CD4-positive, alpha-beta T cell treated with Interleukin-17A for 4 hours (primary cell): ENCODE measurements at places on chromosomes 6 and 20.

GRCh38 chr6:15331143-15331542, 85.3 kb downstream of the JARID2 start:
- DNase-seq = no peak

DNA sequence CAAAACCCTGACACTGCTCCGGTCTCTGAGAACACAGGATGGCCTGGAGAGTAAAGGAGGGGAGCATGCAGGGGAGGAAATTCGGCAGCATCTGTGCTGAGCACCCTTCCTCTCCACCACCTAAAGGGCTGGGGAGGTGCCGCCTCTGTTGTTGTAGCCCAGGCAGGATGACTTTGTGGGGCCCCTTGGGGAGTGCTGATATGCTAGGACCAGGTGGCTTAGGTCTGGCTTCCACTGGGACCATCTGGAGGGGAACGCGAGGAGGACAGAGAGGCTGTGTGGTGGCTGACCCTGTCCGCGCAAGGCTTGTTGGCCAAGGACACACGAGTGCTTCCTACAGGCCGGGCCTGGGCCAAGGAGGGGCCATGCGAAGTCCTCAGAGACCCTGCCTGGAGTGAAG, 9.9 kb upstream of the RPS6KA2 start:
- no peak for DNase-seq

DNA sequence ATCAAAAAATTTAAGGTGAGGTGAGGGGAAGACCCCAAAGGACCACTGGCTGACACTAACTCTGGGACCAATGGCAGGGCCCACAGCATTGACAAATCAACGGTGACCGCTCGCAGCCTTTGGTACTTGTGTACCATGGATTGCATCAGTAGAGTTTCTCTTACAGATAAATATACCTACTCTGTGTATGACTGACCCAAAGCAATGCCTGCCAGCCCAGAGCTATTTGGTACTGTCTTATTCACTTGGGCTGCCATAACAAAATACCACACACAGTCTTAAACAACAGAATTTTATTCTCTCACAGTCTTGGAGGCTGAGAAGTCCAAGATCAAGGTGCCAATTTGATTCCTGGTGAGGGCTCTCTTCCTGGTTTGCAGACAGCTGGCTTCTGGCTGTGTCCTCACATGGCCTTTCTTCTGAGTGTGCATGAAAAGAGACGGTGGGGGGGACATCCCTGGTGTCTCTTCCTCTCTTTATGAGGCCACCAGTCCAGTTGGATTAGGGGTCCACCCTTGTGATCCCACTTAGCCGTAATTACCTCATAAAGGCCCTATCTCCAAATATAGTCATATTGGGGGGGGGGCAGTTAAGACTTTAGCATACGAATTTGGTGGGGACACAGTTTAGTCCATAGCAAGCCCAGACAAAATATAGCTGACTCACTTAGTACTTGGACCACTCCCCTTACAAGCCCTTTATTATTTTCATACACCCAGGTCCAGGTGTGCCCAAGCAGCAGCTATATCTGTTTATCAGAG, 336.3 kb downstream of the CD83 start:
- DNase-seq = no peak

DNA sequence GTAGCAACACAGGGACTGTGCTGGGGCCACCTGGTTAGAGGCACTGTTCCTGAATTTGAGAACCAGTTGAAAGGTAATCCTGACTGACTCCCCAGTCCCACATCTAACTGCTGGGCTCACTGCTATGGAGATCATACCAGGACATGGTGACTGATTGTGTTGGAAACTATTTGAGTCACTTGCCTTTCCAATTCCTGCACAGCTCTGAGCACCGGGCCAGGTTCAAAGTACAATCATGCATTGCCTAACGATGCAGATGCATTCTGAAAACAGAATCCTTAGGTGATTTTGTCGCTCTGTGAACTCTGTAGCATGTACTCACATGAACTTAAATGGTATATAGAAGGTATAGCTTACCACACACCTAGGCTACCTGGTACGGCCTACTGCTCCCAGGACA, 215.3 kb downstream of the BMP7 start:
- DNase-seq = no peak

DNA sequence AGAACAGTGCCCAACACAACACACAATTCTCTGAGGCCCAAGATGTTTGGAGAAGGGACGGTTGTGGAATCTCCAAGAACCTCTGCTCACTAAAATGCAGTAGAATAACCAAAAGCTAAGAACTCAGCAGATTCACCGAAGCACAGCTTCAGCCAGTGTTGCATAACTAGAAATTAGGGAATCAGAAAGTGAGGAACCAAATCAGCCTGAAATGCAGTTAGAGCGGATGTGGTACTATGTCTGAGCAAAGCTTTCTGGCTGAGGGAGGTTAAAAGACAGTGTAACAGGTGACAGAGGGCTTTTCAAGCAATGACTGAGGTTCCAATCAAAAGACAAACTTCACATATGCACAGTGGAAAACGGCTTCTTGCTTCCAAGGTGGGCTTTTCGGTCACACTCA, 197.9 kb upstream of the KCNK16 start:
- no peak for DNase-seq

- DNase-seq = no peak
These were observed 24.0 kb upstream of the SERINC1 start for GRCh38 chr6:122495612-122496011.

- no peak for DNase-seq
These were observed 2.4 kb upstream of the PPP1R3G start for GRCh38 chr6:5082487-5083306.

DNA sequence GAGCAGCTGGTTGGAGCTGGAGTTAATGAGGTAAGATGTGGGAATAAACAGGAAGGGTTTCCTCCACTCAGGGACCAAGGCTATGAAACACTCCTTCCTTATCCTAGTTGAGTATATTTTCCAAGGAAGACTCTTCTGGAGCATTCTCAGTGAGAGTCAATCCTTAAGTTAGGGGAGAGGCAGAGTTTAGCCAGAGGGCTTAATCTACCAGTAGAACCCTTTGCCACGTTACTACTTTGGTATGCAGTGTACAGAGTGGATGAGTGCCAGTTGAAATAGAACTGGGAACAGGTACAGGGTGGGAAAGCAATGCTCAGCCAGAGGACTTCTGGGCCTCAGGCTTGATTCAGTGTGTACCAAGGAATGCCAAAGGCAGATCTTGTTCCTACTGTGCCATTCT, 114.3 kb downstream of the UBE3D start:
- DNase-seq = no peak

GRCh38 chr6:120871416-120872261, 462.6 kb downstream of the TBC1D32 start:
- DNase-seq = no peak

DNA sequence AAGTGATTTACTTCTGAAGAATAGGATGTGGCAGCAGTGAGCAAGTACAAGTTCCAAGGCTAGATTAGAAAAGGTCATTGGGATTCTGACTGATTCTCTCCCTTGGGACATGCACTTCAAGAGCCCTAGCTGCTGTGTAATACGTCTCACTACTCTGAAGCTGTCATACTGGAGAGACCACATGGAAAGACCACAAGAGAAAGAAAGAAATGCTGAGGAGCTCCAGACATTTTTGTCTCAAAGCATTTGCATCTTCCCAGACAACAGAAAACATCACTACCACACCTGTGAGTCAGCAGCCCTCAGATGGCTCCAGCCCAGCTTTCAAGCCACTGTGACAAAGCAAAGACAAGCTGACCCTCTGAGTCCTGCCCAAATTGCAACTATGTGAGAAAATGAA, 20.7 kb downstream of the TENT5A start:
- DNase-seq = no peak

GRCh38 chr6:129719692-129720091, 9.7 kb upstream of the ARHGAP18 start:
- DNase-seq = no peak

DNA sequence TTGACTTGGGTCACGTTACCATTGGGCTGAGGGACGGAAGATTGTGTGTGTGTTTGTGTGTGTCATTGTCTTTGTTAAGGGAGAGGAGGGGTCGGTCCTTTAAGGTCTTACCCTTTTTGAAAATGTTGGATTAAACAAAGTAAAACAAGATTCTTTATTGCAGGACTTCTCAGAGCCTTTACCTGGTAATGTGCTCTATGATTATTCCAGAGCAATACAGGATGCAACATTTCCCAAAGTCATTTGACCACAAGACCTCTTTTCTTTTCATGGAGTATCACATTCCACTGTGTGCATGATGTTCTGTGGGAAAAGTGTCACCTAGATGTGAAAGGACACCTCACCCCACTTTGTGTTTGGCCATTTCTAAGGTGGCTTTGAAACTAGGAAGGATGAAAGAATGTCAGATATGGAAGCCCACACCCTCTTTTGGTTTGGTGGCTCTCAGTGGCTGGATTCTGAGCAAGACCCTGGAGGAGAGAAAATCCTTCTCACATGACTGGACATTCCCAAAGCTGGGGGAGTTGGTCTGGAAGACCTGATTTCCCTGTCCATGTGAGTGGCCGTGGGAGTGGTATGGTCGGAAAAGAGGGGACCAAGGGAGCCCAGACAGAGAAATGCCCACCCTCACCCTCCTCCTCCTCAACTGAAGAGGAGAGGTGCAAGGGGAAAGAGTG, 18.2 kb upstream of the ZNF831 start:
- no peak for DNase-seq

DNA sequence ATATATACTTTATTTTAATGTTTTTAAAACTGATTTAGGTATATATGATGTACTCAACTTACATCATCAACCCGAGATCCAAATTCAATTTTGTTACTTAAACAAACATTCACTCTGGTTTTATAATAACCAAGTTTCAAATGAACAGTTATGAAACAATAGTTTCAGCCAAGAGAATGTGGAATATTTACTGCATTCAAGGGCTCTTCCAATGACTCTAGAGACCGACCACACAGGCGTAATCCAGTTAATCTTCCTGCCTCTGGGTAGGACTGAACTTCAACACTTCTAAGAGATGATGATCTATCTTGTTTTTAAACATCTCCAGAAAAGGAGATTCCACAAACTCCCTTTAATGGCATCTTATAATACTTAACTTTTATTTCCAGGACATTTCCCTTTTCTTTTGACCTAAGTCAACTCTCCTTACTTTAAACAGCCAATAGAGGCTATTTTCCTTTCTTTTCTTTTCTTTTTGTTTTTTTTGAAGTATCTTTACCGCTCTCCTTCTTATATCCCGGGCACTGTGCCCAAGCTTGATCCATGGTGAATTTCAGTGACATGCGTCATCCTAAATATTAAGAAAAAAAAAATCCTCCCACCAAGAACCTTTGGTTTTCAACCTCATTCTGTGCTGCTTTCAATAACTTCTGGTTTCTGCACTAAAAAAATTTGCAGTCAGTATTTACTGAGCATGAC, 110.1 kb downstream of the KIF13A start:
- DNase-seq = no peak

- no peak for DNase-seq
These were observed 51.0 kb upstream of the ASIP start for GRCh38 chr20:34190262-34190661.

DNA sequence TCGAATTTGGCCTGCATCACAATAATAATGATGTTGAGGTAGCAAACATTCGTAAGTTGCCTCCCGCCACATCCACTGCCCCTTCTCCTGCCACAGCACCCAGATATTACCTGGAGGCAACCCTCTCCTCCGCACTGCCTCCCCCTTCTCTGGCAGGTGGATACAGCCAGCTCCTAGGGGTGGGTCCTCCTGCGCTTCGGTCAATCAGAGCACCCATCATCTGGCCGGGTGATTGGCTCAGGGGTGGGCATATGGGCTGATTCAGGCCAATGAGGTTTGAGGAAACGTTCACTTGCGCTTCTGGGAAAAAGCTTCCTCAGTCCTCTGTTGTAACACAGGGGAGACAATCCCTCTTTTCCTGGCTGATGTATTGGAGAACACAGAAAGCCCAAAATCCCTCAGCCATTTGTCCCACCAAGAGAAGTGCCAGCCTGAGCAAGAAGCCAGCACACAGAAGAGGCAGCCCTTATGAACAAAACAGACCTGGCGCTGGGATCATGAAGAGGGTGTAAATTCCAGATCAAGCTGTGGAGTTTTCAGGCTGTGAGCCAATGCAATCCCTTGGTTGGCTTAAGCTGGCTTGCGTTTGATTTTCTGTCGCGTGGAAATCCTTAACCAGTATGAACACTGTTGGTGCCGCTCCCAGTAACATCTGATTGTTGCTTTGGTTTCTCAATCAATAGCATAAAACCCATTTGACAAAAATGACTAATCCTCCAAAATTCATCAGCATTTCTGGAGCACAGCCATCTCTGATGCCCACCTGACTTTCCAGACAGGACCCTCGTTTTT, 82.2 kb downstream of the PRDM1 start:
- DNase-seq = no peak

GRCh38 chr6:170243386-170243785, 47.5 kb downstream of the DLL1 start:
- no peak for DNase-seq

DNA sequence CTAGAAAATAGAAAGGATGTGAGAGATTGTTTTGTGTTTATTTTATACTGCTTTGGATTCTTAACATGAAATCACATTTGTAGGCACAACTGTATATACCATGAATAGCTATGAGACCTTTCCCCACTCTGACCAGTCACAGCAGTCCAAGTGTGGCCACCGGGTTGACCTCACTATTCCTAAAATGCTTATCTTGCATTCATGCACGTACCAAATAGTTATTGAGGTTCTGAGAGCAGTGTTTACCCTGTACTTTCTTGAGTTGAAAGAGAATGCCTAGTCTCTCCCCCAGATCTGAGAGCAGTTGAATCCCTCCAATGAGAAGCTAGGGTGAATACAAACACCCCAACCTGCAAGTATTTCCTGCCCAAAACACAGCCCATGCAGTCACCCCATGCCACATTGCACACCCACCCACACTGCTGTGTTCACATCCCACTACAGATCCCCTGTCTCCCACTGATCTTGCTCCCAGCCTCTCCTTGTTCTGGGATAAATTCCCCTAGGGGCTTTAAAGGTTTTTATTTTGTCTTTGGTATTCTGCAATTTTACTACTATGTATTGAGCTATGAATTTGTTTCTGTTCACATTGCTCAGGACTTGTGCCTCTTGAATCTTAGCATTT, 51.6 kb downstream of the GOPC start:
- peak; percentile 33 for DNase-seq

DNA sequence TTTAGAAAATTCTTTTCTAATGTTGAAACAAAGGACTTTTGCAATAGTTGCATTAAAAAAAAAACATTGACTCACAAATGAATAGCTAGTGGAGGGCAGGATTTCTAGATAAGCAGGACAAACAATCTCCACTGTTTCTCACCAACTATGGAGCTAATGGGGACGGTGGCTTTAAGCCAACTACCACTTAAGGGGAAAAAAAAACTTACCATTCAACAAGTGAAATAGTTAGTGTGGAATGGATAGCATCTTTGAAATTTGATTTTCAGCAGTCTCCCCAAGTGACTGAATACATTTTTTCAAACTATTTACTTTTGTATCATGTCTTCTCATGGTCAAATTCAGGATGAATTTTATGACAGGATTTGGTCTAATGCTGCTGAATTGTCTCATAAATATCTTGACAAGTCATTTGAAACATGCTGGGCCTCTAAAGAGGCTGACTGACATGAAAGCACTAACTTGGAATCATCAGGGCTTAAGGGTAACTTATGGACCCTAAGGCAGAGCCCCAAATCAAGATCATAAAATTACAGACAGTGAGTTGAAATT, 100.5 kb downstream of the EYA4 start:
- DNase-seq = no peak
